ENCODE measurements at places on chromosomes 16 and 17.

DNA sequence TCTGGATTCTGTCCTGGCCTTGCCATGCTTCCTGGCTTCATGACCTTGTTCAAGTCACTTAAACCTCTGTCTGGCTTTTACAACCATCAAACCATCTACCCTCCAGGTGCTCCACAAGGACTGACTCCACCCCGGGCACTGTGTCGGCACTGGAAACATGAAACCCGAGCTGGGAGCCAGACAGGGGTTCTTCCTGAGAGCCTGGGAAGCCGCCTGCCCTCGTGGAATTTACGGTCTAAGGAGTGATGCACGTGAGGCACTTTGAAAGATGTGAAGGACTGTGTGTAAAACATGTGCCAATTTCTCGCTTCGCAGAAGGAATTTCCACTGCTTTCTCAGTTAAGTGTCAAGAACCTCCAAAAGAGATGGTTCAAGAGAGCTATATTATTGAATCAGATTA is 11.6 kb downstream of the CDK5R1 start:
- DNase-seq = peak; percentile 22

DNA sequence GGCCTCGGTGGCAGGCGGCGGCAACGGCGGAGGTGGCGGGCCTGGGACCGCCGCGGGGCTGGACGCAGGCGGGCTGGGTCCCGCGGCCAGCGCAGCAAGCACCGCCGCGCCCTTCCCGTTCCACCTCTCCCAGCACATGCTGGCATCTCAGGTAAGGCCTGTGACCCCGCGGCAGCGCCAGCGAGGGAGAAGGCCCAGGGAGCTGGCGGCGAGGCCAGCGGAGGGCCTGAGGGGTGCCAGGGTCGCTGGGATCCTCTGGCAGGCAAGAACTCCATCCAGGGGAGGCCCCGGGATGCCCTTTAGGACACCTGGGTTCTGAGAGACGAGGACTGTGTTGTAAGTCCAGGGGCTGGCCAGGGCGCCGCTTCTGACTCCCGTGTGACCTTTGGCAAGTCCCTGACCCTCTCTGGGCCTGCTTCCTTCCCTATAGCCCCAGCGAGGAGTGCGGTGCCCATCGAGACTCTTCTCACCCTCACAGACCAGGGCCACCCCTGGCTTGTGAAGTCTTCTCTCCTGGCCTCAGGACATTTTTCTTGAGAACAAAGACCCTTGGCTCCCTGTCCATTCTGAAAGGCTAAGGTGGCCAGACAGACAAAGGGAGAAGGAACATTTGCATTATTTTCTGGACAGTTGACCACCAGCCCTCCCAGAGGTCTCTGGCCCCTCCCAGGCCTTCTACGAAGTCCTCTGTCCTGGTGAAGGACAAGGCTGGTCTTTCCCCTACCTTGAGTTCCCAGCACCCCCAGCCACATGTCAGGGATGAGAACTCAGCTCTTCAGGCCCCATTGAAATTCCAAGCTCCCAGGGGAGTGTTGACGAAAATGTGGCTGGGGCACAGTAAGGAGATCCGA is 6.3 kb downstream of the TBX2 start:
- DNase-seq = peak; percentile 63

DNA sequence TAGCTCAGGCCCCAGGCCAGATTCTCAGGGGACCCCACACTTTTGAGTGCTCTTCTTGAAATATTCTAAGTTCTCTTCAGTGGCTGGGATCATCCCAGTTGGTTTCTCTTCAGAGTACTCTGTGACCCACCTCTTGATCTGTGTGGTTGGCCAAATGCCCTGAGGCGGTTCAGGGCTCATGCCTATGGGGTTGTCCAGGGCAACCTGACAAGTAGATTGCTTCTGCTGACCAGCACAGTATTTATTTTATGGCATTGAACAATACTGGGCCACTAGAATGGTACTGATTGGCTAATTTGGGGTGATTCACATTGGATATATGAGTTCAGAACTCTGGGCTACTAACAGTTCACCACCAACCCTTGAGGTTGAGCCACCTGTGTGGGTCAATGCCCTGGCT is 7.4 kb upstream of the GOSR2 start:
- DNase-seq = no peak

DNA sequence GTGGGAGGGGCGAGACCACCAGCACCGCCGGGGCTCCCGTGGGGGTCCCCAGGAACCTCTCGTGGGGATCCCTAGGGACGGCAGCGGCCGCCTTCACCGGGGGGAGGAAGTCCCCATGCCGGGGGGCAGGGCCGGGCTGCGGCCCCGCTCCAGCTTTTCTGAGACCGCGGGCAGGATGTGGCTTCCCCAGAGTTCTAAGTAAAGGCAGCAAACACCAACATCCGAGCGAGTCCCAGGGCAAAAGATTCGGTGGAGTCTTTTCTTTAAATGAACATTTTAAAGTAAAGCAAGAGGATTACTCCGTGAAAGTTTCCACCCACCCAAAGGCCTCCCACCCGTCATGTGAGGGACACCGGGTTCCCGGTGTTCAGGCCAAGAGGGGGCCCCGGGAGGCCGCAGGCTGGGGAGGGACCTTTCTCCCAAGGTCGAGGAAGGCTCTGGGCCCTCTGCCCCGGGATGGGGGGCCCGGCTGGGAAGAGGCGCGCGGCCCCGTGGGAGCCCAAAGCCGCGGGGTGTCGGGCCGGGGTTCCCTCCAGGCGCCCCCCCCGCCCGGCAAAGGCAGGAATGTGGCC is 137.2 kb upstream of the RPH3AL start:
- DNase-seq = peak; percentile 76

DNA sequence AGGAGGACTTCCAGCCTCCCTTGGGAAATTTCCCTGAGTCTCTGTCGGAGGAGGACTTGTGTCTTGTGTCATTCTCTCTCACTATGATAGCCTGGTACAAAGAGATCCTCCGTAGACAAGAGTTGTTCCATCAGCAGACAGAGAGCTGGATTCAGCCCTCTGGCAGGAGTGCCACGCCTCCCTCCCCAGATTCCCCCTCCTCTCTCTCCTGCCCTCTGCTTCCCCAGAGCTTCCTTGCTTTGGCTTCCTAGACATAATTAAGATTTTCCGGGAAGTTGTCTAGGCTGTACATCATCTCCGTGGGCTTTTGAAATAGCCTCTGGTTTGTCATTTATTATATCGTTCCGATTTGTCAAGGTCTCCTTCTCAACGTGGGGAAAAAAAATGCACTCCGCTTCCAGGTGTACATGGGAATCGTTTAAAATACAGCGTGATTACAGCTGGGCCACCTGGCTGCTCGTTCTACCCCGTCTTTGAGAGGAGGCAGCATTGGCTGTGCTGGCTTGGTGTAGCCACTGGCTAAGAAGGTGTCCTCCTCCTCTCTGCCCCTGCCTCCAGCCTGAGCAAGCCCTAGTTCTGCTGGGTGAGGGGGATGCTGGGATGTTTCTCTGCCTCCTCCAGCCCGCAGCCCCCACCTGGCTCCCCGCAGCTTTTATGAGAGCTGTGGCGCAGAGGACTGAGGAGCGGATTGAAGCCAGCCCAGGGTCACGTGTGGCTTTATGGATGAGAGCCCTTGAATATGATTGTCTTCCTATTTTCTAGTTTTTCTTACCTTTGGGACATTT is 282.5 kb downstream of the SNX29 start:
- DNase-seq = no peak

DNA sequence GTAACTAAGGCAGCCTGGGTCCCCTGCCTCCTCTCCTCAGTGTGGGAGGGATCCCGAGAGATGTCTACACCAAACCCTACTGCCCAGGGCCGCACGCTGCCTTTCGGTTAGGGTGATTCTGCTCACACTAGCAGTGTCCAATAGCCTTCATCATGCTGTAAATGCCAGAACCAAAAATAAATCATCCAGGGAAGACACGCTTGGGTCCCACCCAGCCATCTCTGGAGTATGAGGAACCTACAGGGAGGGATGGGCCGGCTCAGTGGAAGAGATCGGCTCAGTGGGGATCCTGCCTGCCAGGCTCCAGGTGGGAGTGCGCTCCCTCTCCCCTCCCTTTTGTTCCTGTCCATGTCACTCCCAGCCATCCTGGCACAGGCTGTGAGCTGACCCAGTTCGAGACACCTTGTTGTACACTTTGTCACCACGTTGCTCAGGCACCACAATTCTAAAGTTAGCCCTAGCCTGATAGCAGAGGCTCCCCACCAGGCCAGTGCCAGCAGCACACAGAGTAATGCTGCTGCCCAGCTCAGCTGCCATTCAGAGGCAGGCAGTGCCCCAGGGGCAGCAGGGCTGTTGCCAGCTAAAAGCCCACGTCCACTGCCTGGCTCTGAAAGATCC is 24.5 kb downstream of the PEMT start:
- DNase-seq = no peak

DNA sequence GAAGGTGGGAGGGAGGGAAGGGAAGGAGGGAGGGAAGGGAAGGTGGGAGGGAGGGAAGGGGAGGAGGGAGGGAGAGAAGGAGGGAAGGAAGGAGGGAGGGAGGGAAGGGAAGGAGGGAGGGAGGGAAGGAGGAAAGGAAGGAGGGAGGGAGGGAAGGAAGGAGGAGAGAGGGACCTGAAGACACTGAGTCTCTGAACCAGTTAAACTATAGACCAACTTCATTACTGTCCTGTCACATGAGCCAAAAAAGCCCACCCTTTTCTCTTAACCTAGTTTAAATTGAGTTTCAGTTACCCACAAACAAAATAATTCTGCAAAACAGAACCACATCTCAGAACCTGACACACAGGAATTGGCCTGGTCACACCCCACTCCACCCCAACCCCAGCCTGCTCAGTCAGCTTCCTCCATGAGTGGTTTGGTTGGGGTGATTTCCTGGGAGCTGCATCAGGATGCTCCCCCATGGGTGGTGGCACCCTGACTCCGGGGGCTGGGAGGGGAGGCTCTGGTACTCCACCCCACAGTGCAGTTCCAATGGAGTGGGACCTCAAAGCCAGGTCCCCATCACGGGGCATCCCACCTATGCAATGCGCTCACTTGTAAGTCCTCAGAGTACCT is 4.7 kb upstream of the PRR29 start:
- peak; percentile 19 for DNase-seq

DNA sequence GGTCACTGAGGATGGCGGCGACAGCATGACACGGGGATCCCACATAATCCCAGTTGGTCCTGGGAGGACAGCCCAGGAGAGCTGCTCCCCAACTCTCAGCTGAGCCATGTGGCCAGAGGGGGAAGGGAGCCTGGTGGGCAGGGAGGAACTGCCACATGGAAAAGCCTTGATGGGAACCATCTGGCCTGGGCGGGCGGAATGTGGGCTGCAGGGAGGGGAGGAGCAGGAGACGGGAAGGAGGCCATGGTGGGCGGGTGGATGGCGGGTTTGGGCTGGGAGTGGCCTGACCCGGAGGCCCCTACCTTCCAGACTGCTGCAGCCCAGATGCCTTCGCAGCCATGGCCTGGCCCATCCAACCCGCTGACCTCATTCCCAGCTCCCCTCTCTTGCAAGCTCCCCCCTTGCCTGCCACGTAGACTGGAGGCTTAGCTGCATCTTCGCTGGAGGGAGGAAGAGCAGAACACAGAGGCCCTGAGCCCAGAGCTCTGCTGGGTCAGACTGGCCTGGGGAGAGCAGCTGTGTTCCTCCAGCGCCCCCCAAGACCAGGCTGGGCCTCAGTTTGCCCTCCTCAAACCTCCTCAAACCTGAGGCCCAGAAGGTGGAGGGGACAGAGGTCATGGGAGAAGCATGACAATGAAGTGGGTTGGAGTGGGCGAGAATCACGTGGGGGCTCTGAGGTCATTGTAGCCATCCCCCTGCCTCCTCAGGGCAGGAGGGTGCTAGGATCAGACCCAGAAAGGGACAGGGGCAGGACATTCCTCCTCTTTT is 8.2 kb upstream of the COL1A1 start:
- peak; percentile 96 for DNase-seq

GRCh38 chr17:76426853-76427252 is 26.1 kb downstream of the UBE2O start:
- no peak for DNase-seq

- DNase-seq = no peak
Measured at GRCh38 chr16:68377667-68378393, 67.0 kb downstream of the PRMT7 start.

- DNase-seq = no peak
Measured at GRCh38 chr16:3252967-3253366, 3.5 kb downstream of the MEFV start.

DNA sequence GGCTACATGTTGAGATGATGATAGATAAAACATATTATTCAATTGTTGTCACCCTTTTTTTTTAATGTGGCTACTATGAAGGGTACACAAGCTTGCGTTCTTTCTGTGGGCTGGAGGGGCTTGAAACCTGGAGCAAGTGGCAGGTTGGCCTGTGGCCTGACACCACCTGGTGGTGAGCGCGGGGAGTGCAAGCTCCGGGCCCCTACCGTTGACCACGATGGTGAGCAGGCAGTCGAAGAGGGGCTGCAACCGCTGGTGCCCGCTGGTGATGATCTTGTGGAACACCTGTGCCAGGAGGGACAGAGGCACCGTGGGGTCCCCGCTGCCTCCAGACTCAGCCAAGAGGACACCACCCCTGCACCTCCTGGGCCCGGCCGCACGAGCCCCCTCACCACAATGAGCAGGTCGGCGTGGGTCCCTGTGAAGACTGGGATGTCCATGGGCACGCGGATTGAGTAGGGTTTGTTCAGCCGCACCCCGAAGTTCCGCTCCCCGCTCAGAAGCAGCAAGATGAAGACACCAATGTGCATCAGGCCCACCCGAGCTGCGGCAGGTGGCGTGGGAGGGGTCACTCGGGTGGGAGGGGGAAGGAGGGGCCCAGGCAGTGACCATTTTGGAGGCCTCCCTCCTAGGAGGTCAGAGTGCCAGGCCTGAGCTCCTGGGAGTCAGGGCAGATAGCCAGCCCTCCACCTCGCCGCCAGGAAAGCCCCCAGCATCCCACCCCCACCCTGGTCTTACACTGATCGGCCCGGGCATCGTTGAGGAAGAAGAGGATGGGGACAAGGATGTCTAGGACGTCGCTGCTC is 14.4 kb downstream of the HID1 start:
- DNase-seq = peak; percentile 79

- DNase-seq = no peak
Measured at GRCh38 chr16:22337045-22337444, 37.4 kb downstream of the CDR2 start.

- DNase-seq = no peak
Measured at GRCh38 chr16:64452446-64452845, 669.4 kb downstream of the CDH11 start.

GRCh38 chr17:66635386-66636045 is 199.4 kb upstream of the CACNG5 start:
- DNase-seq = no peak

GRCh38 chr16:53920988-53921387 is 217.0 kb downstream of the FTO start:
- no peak for DNase-seq

DNA sequence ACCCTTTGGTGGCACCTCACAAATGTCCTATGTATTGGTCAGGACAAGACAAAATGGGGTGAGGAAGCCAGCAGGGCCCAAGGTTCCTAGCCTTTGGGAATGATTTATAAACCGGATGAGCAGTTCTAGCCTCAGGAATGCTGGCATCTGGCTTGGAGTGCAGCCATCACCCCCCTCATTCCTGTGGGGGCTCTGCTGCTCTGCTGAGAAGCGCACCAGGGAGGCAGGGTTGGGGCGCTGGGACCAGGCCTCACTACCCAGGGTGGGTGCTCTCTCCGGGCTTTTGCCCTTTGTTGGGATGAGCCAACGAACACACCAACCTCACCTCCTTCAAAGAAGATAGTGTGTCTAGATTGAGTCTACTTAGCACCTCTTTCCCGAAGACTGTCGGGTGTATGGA is 39.2 kb downstream of the TMEM11 start:
- DNase-seq = peak; percentile 61

GRCh38 chr17:79659376-79659775 is 48.5 kb upstream of the RBFOX3 start:
- no peak for DNase-seq

- no peak for DNase-seq
Measured at GRCh38 chr17:68706356-68706920, 105.3 kb upstream of the FAM20A start.
